Stimulated activated CD4-positive, alpha-beta T cell treated with anti-CD3 and anti-CD28 coated beads, Interleukin-4, amount 100 ng/mL, for 48 hours (primary cell): ENCODE measurements at places on chromosomes 16 and 17.

- no peak for DNase-seq
Measured at GRCh38 chr17:70582777-70583176, 413.4 kb downstream of the KCNJ2 start.

DNA sequence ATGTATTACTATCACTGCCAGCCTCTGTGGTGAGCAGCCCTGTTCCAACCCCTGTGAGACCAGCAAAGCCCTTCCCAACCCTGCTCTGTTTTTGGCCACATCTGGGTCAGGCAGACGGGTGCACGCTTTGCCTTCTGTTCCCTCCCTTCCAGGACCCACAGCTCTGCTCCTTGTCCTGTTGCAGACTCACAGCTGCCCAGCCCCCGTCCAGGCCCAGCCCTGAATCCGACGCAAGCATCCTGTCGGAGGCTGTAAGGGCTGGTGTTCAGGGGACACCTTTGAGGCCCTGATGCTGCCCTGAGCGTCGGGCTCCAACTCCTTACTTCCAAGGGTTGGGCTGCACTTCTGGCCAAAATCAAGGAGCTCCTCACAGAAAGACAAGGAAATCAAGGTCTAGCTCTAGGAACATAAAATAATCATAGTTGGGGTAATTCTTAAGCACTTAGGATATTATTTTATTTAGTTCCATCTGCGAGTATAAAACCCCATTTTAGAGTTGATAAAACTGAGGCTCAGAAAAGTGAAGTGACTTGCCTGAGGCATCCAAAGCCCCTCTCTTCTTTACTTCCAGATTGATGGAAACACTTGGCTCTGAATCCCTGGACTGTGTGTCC lies 14.3 kb upstream of the SRCIN1 start:
- no peak for DNase-seq

- peak; percentile 30 for DNase-seq
Measured at GRCh38 chr16:31351942-31352325, 3.0 kb upstream of the ITGAX start.

- DNase-seq, result no peak
Measured at GRCh38 chr17:43784068-43784467, 3.8 kb downstream of the CFAP97D1 start.

DNA sequence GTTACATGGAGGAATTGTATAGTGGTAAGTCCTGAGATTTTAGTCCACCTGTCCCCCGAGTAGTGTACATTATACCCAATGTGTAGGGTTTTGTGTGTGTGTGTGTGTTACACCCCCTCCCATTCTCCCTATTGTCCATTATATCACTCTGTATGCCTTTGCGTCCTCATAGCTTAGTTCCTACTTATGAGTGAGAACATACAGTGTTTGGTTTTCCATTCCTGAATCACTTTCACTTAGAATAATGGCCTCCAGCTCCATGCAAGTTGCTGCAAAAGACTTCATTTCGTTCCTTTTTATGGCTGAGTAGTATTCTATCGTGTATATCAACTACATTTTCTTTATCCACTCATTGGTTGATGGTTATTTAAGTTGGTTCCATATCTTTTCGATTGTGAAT lies 635 bp upstream of the FA2H start:
- no peak for DNase-seq

DNA sequence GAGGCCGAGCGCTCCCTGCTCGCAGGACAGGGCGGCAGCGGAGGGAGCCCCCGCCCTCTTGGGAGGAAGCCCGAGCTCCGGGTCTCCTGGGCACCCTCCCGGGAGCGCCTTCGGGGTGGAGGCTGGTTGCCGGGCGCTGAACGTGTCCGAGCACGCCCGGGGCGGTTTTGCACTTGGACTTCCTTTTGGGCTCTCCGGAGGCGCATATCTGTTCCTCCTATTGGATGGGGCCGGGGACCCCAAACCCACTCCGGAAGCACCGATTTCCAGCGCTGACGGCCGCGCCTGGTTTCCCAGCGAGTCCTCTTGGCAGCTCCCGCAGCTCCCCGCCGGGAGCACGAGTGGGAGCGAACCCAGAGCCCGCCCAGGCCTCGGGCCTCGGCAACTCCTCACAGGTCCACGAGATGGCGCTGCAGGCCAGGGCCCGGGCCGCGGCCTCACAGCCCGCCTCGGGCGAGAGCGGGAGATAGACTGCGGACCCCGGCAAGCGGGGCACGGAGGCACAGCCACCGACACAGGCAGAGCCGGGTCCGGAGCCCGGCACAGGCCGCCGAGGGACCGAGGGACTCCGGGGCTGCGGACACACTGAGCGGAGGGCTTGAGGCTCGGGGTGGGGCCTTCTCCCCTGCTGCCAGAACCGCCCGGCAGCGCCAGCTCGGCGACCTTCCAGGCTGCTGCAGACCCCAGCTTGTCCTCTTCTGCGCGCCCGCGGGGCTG lies 12.7 kb downstream of the TBX2 start:
- peak; percentile 70 for DNase-seq

- DNase-seq, result no peak
Measured at GRCh38 chr16:24819462-24820040, 26.2 kb upstream of the SLC5A11 start.

DNA sequence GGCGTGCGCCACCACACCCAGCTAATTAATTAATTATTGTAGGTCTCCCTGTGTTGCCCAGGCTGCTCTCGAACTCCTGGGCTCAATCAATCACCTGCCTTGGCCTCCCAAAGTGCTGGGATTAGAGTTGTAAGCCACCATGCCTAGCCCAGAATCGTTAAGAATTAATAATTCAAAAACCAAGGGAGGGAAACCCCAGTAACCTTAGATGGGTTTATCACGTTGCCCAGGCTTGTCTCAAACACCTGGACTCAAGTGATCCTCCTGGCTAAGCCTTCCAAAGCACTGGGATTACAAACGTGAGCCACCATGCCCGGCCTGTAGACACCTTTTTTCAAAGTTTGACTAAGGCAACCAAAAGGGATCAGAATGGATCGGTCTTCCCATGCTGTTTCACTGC lies 21.6 kb downstream of the CD300LF start:
- DNase-seq, result no peak

DNA sequence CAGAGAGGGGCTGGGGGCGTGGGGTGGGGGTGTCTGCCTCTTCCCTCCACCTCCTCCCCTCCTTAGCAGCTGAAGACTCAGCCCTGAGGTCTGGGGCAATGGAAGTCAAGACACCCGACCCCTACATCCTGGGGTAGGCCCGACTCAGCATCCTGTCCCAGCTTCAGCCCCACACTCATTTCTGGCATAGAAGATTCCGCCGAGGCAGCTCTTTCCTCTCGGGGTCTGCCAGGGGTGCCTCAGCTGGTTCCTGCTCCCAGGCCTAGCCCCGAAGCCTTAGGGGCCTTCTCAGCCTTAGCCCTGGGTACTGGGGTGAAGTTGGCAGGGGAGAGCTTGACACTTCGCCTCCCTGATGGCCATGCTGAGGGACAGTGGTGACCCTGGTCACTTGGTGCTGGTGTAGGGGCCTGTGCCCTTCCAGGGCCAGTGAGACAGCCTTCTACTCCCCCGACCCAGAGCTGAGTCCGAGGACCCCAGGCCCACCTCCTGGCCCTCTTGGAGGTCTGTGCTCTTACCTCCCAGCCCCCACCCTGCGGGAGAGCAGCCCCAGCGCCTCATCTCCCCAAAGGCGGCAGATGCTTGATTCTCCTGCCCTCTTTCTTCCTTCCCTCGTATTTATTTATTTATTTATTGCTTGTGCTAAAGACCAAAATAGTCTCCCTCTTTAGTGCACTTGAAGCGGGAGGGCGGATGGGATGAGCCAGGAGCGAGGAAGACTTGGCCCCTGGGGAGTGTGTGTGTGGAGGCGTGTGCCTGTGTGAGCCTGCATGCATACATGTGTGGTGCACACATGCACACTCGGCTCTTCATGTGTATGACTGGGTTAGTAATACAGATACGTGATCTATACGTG lies 42.5 kb downstream of the KCNJ12 start:
- DNase-seq, result no peak

GRCh38 chr17:10177913-10178505 lies 20.4 kb downstream of the GAS7 start:
- DNase-seq, result no peak

GRCh38 chr17:29582254-29582765 lies 7.1 kb downstream of the GIT1 start:
- no peak for DNase-seq

- no peak for DNase-seq
Measured at GRCh38 chr17:16085066-16085699, 85.6 kb downstream of the TTC19 start.

DNA sequence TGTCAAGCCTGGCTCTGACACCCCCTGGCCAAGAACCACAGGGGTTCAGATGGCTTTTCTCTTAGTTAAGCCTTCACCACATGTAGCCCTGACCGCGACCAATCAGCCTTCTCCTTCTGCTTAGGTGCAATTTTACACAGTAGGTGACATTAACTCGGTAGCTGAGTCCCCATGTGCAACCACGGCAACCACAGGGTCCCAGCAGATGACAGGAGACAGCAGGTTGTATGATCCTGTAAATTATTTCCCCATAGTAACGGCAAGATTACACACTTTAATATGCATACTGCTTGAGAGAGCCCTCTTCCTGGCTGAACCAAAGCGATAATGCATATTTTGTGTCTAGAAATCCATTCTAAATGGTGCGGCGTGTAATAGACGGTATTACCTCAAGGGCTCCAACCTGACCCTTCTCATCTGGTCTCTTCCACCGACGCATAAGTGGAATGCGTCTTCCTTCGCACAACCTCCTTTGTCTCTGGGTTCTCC lies 458.7 kb upstream of the ZFHX3 start:
- DNase-seq, result no peak

- DNase-seq, result no peak
Measured at GRCh38 chr16:31532896-31533295, 5.2 kb downstream of the AHSP start.

DNA sequence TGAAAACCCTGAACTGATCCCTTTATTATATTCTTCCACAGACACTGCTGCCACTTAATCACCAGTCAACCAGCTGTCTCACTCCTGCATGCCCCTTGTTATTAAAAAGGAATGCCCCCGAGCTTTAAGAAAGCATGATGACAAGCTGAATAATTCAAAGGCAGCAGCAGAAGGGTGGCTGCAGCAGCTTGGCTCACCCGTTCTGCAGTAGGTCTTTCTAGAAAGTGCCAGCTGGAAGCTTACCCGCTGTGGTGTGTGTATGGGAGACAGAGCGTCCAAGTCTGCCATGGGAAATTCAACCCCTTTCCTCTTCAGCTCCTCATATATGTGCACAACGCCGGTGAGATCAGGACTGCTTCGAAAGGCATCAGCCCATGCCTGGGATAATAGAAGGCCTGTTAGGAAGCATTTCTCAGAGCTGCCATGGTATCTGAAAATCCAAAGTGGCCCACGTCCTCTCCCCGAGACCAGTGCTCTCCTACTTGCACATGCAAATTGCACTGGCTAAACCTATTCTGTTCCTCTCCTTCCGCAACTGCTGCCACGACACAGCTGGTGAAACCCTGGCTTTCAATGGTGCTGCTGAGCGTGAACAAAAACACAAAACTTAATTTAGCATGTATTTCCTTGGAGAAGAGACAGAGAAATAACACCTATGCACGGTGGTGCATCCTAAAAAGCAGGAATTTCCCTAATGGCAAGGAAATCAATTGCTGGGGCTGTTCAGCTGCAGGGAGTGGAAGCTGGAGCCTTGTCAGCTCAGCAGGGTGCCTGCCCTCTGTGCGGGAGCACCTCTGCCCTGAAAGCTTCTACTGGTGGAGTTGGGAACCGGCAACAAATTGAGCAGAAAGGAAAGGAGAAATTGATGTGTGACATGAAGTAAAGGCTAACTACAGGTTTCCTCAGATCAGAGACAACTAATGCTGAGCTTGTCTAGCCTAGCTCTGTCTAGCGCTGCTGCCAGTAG lies 47.9 kb upstream of the SREBF1 start:
- DNase-seq, result no peak

GRCh38 chr16:52680993-52681392 lies 134.1 kb upstream of the TOX3 start:
- DNase-seq, result no peak

GRCh38 chr17:79221597-79221996 lies 147.0 kb downstream of the ENGASE start:
- DNase-seq, result no peak

DNA sequence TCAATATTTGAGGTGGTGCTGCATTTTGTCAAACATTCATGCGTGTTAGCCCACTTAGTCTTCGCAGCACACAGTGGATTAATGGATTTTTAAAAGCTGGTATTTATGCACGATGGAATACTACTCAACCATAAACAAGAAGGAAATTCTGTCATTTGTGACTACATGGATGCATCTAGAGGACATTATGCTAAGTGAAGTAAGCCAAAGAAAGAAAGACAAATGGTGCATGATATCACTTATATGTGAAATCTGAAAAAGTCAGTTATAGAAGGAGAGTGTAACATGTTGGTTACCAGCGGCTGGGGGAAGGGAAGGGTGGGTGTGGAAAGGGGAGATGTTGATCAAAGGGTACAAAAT lies 23.0 kb downstream of the HMOX2 start:
- DNase-seq, result no peak

DNA sequence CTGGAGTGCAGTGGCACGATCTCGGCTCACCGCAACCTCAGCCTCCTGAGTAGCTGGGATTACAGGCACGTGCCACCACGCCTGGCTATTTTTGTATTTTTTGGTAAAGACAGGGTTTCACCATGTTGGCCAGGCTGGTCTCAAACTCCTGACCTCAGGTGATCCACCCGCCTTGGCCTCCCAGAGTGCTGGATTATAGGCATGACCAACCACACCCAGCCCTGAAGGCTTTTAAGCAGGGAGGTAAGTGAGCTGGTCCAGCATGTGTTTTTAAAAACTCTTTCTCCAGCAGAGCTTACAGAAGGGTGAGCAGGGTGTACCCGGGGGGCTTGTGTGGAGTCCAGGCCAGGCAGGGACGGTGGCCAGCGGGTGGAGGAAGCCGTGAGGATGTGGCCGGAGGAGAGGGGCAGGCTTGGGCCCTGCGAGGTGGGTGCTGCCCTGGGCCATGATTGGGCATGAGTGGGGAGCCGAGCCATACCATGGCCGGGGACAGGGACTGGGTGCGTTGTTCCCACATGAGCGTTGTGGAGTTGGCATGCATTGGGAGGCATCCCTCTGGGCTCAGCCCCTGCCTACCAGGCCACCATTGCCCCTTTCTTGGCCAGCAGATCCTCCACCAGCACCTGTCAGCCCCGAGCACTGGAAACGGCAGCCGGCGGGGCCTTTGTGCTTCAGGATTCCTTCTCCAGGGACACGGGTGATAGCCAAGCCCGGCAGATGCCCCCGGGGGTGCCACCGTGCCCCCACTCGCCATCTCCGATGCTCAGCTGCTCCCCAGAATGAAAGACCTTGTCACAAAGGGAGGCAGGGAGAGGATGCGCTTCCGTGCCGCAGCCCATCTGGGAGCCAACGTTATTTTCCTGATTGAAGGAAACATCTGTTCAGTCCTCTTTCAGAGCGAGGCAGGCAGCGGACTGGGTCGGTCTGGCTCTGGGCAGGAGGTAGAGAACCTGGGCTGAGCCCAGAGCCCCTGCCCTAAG lies 64.5 kb downstream of the RAI1 start:
- DNase-seq, result no peak

DNA sequence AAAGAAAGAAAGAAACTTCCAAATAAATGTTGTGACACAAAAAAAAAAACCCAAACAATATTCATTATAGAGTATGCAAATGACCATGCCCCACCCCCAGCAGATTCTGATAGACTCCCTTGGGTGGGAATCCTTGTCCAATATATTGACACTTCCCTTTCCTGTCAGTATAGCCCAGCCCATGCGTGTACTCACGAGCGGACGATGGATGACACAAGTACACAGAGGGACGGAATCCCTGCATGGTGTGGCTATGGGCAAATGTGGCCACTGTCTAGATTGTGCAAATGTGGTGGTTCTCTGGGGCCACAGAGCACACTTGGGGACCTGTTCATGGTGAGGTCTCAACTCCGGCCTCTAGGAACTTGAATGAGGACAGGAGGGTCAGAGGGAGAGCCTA lies 3.1 kb downstream of the RAB37 start:
- DNase-seq, result no peak

- no peak for DNase-seq
Measured at GRCh38 chr17:68718465-68718864, 117.3 kb upstream of the FAM20A start.
